ENCODE measurements at places on chromosomes 3 and 15.

DNA sequence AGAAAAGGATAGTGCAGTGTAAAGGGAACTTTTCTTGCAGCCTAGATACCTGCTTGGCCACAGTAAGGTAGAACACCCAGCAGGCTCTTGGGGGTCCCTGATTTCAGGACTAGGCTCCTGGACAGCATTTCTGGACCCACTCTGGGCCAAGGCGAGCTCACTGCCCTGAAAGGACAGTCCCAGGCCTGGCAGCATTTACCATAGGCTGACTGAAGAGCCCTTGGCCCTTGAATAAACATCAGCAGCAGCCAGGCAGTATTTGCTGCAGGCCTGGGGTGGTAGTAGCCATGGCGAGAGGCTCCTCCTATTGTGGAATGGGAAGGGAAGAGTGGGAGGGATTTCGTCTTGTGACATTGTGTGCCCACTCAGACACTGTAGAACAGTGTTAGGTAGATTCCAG, 529.2 kb downstream of the TUSC7 start:
- no peak for DNase-seq

DNA sequence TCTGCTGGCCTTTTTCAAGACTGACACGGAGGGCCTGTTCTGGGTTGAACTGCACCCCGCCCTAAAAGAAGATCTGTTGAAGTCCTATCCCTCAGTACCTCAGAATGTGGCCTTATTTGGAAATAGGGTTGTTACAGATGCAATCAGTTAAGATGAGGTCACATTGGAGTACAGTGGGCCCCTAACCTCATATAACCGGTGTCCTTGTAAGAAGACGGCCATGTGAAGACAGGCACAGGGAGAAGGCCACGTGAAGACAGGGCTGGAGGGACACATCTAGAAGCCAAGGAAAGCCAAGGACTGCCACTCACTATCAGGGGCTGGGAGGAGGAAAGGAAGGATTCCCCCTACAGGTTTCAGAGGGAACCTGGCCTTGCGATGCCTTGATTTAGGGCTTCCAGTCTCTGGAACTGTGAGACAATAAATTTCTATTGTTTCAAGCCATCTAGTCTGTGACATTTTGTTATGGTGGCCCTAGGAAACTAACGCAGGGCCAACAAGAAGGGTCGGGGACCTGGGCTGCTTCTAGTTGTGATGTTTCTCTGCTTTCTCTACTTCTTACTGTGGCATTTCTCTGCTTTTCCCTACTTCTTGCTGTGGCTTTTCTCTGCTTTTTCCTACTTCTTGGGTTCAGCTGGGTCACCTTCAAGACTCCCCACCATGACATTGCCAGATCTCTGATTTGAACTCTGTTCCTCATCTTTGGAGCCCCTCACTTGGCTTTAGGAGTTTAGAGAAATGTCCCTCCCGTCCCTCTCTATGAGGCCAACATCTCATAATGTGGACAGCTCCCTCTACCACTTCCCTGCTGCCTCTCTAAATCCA, 4.8 kb upstream of the CCDC174 start:
- DNase-seq: no peak

- DNase-seq: no peak
Measured at GRCh38 chr3:99874237-99875002, 56.8 kb downstream of the CMSS1 start.

DNA sequence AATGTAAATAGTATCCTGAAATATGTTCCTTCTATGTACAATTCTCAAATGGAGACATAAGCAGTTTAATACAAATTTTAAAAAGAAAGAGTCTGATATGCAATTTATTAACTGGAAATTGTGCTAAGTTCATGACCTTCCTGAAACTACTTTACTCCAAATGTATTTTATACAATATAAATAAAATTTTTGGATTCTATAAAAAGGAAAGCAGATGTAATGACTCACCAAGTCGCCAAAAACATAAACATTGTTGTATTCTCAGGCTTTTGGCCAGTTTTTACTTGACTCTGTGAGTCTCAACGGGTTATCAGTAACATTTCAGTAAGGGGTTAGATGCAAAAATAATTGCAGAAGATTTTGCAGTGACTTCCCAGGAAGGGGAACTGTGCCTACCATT, 948.2 kb downstream of the EPHA3 start:
- no peak for DNase-seq

- no peak for DNase-seq
Measured at GRCh38 chr15:62378772-62379498, 213.8 kb upstream of the C2CD4B start.

DNA sequence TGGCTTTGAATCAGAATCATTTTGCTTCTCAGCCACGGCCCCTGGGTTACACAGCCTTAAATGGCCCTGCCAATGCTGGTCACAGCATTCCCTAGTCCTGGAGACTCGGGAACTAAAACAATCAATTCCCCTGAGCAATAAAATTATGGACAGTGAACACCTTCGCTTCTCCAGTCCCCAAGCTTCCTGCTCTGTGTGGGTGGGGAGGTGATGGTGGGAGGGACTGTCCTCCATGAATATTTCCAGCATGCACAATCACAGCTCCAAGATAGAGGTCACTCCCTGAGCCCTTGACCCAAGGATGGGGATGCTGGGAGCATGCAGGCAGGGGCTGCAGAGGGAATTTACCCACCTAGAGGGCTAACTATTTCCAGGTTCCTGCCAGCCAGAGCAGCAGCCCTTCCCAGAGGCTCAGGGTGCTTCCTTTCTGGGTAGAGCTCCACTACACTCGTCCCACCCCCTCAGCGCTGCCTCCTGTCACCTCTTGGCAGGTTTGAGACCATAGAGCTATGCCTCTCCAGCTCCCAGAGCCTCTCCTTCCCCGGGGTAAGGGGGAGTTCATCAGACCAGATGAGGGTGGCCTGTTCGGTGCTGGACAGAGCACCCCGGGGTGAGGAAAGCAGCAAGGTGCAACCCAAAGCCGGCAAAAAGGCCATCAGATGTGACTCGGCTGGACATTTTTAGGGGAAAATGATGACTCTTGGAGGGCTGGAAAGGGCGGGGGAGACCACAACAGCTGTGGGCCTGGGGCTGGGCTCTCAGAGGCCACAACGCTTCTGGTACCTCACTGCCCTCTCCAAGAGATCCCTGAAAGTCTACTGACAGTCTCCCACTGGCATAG, 14.5 kb upstream of the CCDC33 start:
- no peak for DNase-seq

DNA sequence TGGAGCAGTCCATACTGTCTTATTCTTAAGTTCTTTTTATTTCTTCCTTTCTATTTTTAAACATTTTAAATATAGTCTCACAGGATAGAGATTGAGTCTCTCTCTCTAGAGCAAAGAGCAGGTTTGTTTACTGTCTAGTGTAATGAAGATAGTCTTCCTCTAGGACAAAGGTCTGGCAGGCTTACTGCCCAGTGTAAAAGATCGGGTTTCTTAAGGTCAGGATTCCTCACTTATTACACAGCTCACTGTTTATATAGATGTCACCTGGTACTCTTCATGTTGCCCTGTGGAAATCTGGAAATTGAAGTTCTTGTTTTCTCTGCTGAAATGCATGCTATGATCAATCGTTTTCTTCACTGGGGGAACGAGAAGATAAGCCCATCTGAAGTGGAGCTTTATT, 76.0 kb downstream of the ZBBX start:
- no peak for DNase-seq

GRCh38 chr3:49482766-49483165, 12.7 kb downstream of the DAG1 start:
- no peak for DNase-seq

DNA sequence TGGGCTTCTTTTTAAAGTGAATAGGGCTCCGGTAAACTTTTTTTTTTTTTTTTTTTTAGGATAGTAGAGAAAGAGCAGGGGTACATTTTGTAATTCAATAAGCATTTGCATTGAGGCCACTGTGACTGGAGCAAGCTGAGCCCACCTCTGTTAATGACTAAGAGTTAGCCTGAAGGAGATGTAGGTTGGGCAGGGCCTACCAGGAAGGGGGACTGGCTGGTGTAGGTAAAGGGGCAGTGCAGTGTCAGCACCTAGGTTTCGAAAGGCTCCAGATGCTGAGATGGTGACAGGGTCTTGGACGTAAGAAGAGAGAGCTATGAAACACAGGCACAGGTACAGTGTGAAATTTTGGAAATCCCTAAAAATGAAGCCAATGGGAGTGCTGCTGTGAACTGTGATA, 30.7 kb downstream of the LPP start:
- no peak for DNase-seq

- peak; percentile 22 for DNase-seq
Measured at GRCh38 chr3:8319935-8320634, 181.5 kb upstream of the LMCD1 start.

DNA sequence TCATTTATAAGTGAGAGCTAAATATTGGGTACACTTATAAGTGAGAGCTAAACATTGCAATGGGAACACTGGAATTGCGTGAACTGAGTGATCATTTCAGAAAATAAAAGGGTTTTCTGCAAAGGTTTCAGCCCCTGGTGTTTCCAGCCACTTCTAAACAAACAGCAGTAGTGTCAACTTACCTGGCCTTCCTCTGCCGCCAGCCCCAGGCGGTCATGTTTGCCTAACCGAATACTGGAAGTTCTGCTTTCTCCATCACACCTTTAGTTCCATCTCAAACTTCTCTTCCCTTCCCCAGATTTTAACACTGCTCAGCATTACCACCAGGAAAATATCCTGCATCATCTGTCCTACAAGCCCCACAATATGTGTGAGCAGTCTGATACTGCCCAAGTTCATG, 58.6 kb downstream of the MRPL3 start:
- no peak for DNase-seq

GRCh38 chr15:39741258-39741657, 41.4 kb downstream of the FSIP1 start:
- no peak for DNase-seq

- no peak for DNase-seq
Measured at GRCh38 chr3:47930979-47931378, 85.2 kb downstream of the MAP4 start.

- DNase-seq: no peak
Measured at GRCh38 chr3:35322070-35322469, 317.3 kb upstream of the ARPP21 start.

DNA sequence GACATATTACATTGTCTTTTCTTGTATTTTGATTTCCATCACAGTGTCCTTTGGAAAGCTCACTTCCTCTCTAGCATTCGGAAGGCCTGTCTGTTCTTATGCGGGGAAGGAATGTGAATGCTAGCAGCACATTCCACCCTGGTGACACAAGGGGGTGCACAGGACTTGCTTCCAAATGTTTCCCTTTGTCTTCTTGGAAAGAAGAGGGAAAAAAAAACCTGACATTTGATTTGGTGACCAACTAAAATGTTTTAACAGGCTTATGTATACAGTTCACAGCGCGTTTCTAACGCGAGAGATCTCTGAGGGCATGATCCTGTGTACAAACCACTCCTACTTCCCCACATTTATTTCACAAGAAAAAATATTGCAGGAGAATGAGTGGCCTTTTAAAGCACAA, 107.6 kb upstream of the FXR1 start:
- DNase-seq: no peak

DNA sequence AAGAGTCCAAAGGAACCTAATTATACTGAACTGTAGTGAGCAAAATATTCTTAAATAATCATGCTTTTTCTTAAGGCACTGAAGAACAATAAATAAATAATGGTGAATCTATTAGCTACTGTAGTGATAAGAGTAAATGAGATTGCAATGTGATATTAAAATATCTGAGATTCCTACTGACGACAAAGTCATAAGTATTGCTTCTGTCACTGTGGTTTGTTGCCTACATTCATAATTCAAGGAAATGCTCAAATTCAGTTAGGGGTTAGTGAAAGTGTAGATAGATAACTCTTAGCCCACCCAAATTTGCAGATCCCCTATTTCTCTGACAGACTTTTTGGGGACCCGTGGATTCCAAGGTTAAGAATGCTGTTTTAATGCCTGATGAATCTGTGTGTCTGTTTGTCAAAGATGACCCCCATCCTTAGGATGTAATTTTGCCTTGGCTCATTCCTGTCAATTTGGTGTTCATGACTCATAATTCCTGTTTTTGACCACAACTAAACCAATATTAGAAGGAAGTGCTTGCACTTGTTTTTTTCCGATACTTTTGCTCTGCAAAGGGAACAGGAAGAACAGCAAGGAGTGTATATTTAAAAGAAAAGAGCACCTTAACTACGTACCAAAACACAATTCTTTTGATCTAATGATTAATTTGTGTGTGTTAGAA, 86.7 kb downstream of the MAGI1 start:
- DNase-seq: no peak

DNA sequence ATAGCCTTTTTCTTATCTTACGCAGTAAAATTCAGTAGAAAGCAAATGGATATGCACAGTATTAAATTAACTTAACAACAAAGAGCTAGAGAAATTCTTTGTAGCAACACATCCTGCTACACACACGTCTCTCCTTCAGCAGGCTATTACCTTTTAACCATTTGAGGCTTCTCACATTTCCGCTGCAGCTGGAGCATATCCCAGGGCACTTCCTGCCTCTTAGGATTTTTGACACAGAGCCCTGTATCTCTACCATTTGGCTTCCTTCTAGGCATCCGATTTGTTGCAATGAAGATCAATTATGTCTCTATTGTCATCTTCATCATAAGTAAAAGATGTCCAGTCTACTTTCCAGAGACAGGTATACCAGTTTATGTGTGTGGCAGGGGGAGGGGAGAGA, 292.4 kb upstream of the CBLB start:
- DNase-seq: no peak

DNA sequence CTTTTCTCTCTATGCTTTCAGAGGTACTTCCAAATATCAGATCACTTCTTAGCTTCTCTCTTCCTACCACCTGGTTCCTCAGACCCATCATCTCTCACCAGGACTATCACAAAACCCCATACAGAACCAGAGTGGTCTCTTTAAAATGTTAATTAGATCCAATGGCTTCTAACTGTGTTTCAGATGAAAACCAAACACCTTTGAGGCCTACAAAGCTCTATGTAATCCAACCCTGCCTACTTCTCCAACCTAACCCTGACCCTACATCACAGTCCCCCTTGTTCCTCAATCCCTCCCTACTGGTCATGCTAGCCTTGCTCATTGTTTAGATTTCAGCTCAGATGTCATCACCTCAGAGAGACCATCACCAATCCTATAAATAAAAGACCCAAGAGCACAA, 34.8 kb downstream of the SUMF1 start:
- DNase-seq: no peak

- no peak for DNase-seq
Measured at GRCh38 chr15:88745696-88746095, 57.5 kb upstream of the ACAN start.

- no peak for DNase-seq
Measured at GRCh38 chr3:53027254-53027844, 18.5 kb downstream of the SFMBT1 start.

Data from 8988T (cell line).